ENCODE measurements at places on chromosomes 6 and 20.

DNA sequence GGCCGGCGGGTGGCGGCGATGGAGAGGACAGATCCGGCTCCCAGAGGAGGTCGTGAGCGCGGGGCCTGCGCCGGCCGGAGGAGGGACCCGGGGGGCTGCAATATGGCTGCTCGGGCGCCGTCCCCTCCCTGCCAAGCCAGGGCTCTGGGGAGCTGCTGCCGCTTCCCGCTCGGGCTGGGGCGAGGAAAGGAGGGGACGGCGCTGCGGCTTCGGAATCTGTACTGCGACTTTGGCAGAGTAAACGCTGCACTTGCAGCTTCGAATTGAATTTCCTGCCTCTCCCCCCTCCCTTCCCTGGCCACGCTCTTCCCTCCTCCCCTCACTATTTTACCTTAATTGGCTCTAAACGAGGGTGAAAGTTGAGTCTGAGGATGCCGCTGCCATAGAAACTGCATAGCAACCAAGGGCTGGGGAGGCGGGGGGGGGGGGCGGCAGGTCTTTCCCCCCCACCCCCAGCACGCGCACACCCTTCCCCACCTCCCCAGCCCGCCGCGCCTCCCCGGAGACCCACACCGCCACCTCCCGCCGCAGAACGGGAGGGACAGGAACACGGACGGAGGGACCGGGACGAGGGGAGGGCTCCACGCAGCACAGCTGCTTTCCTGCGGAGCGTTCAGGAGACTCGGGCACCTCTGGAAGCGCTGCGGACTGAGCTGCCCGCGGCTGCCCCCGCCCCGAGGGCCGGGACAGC lies 93.9 kb downstream of the RNASET2 start:
- DNase-seq: peak; percentile 9

- no peak for DNase-seq
Measured at GRCh38 chr6:101400326-101401135, 7.0 kb downstream of the GRIK2 start.

- DNase-seq: no peak
Measured at GRCh38 chr6:57432919-57433684, 115.7 kb downstream of the PRIM2 start.

DNA sequence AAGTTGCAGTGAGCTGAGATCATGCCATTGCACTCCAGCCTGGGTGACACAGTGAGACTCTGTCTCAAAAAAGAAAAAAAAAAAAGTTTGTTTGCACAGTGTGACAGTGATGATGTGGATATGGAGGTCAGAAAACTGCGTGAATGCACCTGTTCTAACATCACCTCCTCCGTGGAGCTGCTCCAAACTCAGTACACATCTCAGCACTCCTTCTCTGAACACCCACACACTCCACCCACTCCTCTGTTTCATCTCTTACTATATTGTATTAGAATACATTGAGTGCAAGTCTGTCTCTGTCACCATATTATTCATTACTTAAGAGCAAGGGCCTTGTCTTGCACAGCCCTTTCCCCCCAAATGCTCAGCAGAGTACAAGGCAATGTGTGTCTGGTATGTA lies 51.5 kb upstream of the ENPP4 start:
- DNase-seq: no peak

DNA sequence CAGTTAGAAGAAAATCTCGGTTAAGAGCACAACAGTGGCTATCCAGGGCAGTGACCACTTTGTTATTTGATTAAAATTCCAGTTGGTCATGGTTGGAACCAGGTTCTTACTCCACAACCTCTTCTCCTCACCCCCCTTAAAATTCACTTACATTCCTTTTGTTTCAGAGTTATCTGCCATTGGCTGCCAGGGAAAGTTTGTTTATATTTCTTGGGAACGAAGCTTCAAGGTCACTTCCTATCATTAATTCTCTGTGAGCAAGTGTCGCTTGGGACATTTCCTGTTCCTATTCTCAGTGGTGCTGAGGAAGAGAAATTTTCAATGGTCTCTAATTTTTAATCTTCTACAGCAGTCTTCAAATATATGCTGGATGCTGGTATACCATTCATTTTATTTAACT lies 121.1 kb upstream of the COL21A1 start:
- DNase-seq: no peak

GRCh38 chr6:75210885-75211739 lies 5.3 kb upstream of the COL12A1 start:
- DNase-seq: no peak

GRCh38 chr6:137863091-137863797 lies 3.8 kb upstream of the TNFAIP3 start:
- no peak for DNase-seq

- no peak for DNase-seq
Measured at GRCh38 chr6:167835260-167835659, 8.5 kb downstream of the AFDN start.

GRCh38 chr6:7615611-7616383 lies 25.8 kb downstream of the SNRNP48 start:
- no peak for DNase-seq

DNA sequence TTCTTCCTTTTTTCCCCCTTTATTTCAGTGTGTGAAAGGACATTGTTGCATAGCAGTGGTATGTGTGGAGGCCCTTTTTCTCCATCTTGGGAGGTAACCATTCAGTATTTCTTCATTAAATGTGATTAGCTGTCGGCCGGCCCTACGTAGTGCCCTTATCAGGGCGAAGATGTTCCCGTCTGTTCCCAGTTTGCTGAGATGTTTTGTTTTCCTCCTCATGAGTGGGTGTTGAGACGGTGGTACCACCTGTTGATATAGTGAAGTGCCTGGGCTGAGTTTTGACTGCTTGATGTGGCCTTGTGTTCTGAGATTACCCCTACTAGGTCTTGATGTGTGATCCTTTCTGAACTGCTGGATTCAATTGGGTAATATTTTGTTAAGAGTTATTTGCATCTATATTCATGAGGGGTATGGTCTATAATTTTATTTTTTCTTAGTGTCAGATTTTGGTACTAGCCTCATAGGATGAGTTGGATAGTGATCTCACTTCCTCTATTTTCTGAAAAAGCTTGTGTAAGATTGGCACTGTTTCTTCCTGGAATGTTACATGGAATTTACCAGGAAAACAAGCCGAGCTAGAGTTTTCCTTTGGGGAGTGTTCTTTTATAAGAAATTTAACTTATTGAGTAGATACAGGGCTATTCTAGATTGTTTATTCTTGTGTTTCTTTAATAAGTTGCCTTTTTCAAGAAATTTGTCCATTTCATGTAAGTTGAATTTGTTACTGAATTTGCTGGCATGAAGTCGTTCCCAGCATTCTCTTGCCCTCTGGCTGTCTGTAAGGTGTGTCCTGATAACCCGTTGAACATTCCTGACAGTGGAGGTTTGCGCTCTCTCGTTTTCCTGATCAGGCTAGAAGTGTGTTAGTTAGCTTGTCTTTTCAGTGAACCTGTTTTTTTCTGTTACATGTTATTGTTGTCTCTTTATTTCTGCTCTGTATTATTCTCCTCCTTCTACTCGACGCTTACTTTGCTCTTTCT lies 4.3 kb downstream of the MTG2 start:
- no peak for DNase-seq

DNA sequence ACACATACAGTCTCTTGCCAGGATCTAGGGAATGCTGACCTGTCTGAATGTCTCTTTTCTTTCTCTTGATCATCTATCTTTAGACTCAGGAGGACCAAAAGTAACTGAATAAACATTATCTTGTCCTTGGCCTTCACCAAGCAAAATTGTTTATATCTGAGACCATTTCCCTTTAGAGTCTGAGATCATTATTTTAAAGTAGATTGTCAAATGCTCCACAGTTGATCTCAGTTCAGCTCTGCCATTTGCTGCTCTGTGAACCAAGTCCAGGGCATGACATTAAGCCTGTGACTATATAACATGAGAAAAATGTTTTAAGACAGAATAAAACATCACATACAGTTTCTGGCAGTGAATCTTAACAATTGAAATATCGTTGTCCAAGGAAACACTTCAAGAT lies 148.3 kb upstream of the NRSN1 start:
- no peak for DNase-seq

DNA sequence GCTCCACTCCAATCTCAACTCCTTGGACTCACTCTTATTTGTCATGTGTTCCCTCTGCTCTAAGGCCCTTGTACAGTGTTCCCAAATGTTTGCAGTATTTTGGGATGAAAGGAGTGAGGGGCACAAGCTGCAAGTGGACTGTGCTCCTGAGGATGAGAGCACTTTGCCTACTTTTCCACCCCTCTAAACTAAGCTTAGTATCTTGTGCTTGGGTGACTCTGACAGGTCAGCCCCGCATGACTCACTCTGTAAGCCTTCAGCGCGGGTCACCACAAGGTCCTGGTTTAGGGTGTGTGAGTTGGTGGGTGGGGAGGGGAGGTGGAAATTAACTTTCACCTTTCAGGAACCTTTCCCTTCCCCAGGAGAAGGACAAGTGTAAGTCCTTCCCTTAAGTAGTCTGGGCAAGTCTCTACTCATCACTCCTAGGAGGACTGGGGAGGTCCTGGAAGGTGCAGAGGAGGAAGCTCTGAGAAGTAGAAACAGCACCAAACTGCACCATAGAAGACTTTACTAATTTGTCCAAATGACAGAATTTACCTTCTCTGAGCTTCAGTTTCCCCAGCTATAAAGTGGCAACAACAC lies 68.8 kb upstream of the EPB41L1 start:
- DNase-seq: no peak

DNA sequence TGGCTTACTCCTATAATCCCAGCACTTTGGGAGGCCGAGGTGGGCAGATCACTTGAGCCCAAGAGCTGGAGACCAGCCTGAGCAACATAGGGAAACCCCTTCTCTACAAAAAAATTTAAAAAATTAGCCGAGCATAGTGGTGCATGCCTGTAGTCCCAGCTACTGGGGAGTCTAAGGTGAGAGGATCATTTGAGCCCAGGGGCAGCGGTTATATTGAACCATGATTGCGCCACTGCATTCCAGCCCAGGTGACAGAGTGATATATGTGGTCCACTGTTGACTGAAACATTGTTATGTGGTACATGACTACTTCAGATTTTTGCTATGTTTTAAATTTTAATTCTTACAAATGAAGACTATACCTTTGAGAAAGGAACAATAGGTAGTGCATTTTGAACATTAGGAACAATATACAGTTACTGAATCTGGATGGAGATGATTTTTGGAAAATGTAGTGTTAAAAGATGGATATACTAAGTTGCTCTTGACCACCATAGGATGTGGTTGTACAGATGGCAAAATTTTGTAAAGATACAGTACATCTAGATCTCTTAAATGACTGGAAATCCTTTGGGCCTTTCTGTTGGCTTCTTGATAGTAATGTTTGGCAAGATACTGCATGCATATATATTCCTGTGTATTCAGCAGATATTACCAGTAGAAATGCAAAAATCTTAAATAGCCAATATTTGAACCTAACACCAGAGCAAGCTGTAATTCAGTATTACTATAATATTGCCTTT lies 35.9 kb downstream of the MAPK14 start:
- no peak for DNase-seq

GRCh38 chr6:133741375-133741861 lies 147.5 kb upstream of the TCF21 start:
- DNase-seq: no peak

GRCh38 chr6:87382861-87383260 lies 24.9 kb upstream of the CFAP206 start:
- DNase-seq: no peak

DNA sequence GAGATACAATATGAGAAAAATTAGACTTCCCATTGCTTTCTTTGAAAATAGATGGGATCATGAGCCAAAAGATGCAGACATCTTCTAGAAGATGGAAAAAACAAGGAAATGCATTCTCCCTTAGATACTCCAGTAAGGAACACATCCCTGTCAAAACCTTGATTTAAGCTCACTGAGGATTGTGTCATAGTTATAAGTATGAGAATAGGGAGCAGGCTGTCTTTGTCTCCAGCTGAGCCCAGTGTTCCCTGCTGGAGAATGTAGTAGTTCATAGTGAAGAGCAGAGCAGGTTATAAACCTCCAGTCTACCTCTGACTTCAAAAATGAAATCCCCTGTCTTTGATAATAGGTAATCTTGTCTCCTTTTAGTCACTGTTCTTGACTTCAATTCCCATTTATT lies 589.9 kb downstream of the PHF3 start:
- no peak for DNase-seq

- DNase-seq: no peak
Measured at GRCh38 chr6:120857422-120857821, 476.9 kb downstream of the TBC1D32 start.

DNA sequence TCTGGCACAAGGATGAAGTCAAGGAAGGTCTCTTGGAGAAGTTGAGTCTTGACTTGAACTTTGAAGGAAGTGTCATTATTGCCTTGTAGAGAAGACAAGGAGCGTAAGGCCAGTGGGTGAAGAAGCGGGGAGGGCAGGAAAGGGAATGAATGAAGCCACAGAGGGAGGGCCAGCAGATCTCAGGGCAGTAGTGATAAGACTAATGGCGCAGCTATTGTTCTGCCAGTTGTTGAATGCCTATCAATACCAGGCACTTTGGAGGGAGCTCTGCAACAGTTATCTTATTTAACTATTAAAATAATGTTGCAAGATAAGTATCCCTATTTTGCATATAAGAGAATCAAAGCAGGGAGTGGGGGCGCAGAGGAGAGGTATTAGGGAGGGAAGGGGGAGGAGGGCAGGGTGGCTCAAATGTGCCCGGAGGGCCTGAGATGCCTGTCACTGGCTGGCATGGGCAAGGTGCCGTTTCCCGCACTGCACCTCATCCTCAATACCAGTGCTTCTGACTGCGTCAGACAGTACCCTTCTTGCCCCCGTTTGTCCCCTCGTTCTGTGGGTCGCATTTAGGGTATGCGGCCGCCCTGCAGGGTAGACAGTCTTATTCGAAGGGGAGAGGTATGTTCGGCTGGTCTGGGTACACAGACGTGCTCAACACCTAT lies 109.8 kb downstream of the ZDHHC14 start:
- no peak for DNase-seq

DNA sequence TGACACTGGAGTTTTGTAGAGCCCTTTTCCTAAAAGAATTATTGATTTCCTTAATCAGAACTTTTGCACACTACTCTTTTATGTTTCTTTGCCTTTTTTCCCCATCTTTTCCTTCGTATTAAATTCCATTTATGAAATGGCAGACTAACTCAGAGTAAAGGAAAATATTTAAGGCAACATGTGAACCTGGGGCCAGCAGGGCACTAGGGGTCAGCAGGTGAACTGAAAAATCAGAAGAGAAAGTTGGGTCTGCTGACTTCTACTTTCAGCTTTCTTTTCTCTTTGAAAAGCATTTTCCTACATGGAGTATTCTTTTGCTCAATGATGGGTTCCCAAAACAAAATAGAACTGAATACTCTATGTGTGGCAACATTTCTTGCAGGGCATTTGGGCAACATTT lies 226.6 kb upstream of the EXOC2 start:
- DNase-seq: no peak

GRCh38 chr6:53048431-53049195 lies 16.6 kb upstream of the FBXO9 start:
- no peak for DNase-seq
